ENCODE measurements at places on chromosomes 1 and 21.

DNA sequence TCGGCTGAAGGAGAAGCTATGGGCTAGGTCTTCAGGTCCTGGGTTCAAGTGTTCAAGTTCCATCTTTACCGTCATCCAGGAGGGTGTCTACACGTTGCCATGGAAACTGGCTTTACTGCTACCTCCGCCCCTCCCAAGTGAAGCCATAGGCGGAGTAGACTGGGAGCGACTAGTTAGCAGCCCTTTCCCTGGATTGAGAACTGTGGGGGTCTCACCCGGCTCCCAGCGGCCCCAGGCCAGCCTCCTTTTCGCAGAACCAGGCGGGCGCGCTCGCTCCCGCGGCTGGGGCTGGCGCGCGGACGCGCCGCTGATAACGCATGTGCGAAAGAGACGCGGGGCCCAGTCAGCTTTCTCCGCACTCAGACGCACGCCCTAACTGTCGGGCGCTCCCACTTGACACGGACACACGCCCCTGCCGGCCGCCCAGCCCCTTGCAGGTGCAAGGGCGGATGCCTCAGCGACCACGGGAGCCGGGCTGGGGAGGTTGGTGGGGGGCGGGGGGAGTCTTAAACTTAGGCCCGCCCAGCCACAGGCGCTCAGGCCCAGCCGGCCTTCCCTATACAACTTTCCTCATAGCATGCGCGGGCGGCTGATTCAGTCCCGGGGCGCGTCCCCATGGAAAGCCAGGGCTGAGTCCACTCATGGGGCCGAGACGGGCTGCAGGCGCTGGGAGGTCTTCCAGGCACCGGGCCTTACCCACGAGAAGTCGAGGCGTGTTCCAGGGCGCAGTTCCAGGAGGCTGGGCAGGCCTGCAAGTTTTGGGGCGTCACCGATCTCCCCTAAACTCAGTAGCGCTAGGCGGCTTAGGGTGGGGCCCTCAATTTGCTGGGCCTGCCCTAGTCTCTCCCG, 7.4 kb downstream of the EFNA4 start:
- DNase-seq = peak; percentile 92

DNA sequence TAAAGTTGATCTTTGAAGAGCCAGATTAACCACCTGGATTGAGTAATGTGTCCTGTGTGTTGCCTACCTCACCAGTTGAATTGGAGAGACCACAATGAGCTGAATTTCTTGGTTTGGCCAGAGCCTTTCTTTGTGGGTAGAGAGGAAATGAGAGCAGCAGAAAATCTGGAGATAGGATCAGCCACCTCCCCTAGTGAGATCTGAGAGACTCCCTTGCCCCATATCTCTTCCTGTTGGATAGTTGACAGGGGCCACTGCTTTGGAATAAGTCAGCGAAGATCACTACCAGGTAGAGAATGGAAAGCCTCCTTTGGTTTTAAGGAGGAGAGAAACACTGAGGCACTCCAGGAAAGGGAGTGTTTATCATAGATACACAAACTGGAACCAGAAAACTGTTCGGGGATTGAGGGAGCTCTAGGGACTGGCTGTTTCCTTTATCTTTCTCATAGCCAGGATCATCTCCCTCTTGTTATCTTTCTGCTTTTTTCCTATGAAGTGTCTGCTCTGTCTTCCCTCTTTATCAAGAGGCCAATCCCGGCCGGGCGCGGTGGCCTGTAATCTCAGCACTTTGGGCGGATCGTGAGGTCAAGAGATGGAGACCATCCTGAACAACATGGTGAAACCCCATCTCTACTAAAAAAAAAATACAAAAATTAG, 21.3 kb upstream of the ZNF326 start:
- no peak for DNase-seq

DNA sequence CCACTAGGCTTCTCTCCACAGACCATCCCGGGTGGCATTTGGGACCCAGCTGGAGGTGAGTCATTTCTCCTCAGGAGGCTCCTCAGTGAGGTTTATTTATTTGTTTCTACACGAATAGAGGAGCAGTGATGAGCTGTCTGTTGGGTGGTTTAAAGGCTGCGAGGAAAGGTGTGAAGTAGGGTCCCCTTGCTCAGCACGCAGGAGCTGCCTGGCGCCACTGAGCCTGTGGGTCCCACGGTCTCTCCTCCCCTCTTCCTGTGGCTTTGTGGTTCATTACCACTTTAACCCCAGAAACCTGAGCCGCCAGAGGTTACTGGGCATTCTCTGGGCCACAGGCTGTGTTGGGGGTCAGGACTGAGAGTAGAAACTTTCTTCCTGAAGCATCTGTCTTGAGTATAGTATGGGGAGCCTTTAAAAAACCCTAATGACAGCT, 39.9 kb downstream of the IL6R start:
- no peak for DNase-seq

- DNase-seq = no peak
Measured at GRCh38 chr21:31803039-31804007, 69.5 kb upstream of the HUNK start.

- no peak for DNase-seq
Measured at GRCh38 chr21:34558166-34558565, 46.2 kb upstream of the KCNE1 start.

GRCh38 chr1:117479086-117479485, 111.8 kb downstream of the MAN1A2 start:
- DNase-seq = no peak

GRCh38 chr1:62912028-62912638, 128.2 kb downstream of the ATG4C start:
- DNase-seq = no peak

DNA sequence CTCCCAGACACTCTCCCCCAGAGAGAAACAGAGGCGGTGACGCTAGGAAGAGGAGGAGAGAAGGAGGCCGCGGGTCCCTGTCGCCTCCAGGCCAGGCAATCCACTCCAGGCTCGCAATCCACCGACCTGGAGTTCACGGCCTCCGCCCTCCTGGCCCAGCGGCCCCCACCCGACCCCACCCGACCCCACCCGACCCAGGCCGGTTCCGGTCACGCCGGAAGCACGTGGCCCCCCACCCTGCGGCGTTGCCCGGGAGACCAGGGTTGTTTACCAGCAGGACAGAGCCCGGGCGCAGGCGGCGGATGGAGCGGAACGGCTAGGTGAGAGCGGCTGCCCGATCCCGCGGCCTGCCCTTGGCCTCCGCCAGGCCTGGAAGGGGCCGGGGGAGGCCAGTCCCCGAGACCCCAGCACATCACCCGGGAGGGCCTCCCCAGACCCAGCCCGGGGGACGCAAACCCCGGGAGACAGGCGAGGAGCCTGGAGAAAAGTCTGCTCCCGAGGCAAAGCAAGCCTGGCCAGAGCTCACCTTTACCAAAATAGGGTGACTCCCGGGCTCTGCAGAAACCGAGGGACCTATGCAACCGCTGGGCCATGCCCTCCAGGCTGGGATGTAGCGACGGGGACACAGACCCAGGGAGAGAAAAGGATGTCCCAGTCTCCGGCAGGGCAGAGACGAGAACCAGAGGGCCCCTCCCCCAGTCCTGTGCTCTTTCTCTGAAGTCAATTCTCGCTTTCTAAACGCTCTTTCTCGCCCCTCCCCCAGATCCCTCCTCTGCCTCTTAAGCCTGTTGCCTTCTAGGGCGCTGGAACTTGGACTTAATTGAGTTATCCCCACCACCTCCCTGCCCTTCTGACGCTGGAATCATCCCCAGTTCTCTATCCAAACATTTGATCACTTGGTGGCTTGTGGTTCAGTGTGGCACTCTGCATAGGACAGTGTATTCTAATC, at the start of the genes PLA2G2C and UBXN10:
Gene PLA2G2C, minus strand, starts transcription at position 685 of the 949 bp plus-strand sequence. CDS start 9,155 bp downstream, outside the sequence.
Gene UBXN10, plus strand, starts transcription at position 263 of the 949 bp plus-strand sequence. CDS start 4,466 bp downstream, outside the sequence.
- peak; percentile 89 for DNase-seq

- no peak for DNase-seq
Measured at GRCh38 chr1:111052246-111052645, 87.6 kb downstream of the DRAM2 start.
